ENCODE measurements at places on chromosomes 7 and 10. TPM values are rescaled to one million over a fixed set of nuclear protein-coding genes. Genes with fewer than 3 reads are reported as not detected.

HABP2 gene
- total RNA-seq = 0.13 TPM

HGF gene
- 0.13 TPM for total RNA-seq

LBX1 gene
- not detected for total RNA-seq

KBTBD2 gene
- total RNA-seq = 27.5 TPM

TMEM139 gene
- total RNA-seq = 1.2 TPM

BICC1 gene
- 32.9 TPM for total RNA-seq

PON3 gene
- 29.1 TPM for total RNA-seq

MMP21 gene
- total RNA-seq = 0.03 TPM

LIPF gene
- not detected for total RNA-seq

NACAD gene
- 0.18 TPM for total RNA-seq

ENTPD1 gene
- total RNA-seq = 0.05 TPM

SFTPA1 gene
- not detected for total RNA-seq

SMKR1 gene
- total RNA-seq = 13.3 TPM

HOXA5 gene
- 6.2 TPM for total RNA-seq

LEP gene
- total RNA-seq = not detected

NME8 gene
- total RNA-seq = not detected

C10orf62 gene
- not detected for total RNA-seq

BHLHA15 gene
- total RNA-seq = 0.66 TPM

TRIM74 gene
- total RNA-seq = 0.52 TPM
